Stimulated activated CD4-positive, alpha-beta T cell treated with anti-CD3 and anti-CD28 coated beads, Interleukin-4, amount 100 ng/mL, for 4 hours (primary cell): ENCODE measurements at places on chromosomes 11 and 22.

DNA sequence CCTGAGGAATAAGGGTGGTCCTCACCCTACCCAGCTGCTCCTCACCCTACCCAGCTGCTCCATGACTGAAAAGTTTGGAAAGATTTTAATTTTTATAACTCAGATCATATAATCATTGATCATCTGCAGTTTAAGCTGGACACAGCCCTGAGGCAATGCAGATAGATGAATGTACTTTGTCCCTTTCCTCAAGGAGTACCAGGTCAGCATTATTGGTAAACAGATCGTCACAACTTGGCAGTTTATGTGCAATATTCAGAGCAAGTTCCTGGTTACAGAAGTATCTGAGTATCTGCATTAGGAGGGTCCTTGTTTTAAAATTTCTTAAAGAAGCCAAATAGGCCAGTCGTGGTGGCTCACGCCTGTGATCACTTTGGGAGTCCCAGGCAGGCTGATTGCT is 3.6 kb downstream of the TNRC6B start:
- DNase-seq, result no peak

DNA sequence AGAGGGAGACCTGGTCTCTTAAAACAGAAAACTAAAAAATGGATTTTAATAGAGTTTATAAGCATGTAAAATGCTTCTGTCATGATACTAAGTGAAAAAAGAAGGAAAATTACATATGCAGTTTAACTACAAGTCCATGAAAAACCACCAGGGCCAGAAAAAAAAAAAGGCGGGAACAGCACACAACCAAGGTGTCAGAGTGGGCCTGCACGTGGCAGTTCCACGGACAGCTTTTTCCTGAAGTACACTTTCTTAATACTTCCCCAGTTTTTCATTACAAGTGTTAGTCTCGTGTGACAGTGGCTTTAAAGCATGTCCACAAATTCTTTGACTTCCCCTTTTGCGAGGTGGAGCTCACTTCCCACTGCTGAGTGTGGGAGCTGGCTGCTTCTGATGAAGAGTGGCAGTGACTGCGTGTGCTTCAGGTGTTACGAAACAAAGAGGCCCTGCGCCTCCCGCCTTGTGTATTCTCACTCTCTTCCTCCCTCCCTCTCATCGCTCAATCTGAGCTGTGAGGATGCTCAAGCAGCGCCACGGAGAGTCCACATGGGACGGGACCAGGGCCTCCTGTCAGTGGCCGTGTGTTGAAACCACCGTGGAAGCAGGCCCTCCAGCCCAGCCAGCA is 16.4 kb downstream of the PPM1F start:
- DNase-seq, result no peak

DNA sequence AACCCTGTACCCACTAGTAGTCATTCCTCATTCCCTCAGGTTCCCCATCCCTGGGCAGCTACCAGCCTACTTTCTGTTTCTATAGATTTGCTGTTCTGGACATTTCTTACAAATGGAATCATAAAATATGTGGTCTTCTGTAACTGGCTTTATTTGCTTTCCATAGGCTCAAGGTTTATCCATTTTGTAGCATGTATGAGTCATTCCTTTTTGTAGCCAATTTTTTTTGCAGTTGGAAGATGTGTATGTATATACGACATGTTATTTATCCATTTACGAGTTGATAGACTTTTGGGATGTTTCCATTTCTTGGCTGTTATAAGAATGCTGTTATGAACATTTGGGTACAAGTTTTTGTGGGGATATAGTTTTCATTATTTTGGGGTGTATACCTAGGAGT is 130.6 kb downstream of the WNT11 start:
- DNase-seq, result no peak

DNA sequence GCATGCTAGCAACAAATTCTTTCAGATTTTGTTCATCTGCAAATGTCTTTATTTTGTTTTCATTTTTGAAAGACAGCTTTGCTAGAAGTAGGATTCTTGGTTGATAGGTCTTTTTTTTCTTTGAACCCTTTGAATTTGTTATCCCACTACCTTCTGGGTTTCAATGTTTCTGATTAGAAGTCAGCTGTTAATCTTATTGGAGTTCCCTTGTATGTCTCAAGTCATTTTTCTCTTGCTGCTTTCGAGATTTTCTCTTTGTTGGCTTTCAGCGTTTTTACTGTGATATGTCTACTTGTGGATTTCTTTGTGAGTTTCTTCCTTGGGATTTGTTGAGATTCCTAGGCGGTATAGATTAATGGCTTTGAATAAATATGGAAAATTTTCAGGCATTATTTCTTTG is 27.2 kb upstream of the MS4A8 start:
- no peak for DNase-seq

GRCh38 chr22:42912059-42912458 is 55.0 kb upstream of the ARFGAP3 start:
- DNase-seq, result no peak

- no peak for DNase-seq
Observed at GRCh38 chr22:26553056-26553752, 36.7 kb downstream of the TPST2 start.

DNA sequence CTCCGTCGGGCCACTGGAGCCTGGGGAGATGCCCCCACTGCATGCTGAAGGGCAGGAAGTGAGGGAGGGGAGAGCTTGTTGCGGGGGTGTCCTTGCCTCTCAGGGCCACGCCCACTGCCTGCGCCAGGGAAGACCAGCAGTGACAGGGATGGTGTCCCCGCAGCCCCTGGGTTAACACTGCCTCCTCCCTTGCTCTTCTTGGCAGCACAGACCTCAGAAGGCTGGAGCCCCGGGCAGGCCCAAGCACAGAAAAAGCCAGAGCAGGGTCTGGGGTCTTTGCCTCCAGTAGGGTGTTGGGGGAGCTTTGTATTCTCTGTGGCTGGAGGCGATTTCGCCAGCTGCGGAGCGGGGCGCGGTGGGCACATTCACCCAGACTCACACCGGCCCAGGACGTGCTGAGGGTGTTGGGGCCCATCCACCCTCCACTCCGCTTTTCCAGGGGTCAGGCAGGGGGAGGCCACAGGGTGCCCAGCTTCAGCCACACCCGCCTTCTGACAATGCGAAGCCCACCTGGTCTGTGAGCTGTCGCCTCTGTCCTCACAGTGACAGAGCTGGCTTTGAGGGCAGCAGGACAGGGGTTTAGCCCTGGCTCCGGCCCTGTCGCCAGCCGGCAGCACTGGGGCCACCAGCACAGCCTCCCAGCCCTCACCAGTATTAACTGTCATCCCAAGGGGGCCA is 83.7 kb downstream of the CDKN1C start:
- no peak for DNase-seq
